Right cardiac atrium (tissue), 5 donors: ENCODE measurements at places on chromosomes 11 and 22.

- no peak for DNase-seq
Observed at GRCh38 chr11:71302534-71302909, 50.1 kb upstream of the SHANK2 start.

GRCh38 chr22:21754523-21754922 is 18.9 kb upstream of the YPEL1 start:
- DNase-seq, result peak; percentile 86

- no peak for DNase-seq
Observed at GRCh38 chr11:121029813-121030445, 6.0 kb downstream of the TBCEL start.

- no peak for DNase-seq
Observed at GRCh38 chr11:74648894-74649293, 56.5 kb downstream of the POLD3 start.

GRCh38 chr11:120141768-120142423 is 4.0 kb upstream of the TRIM29 start:
- no peak for DNase-seq

GRCh38 chr11:23727794-23728193 is 769.1 kb upstream of the LUZP2 start:
- no peak for DNase-seq

- no peak for DNase-seq
Observed at GRCh38 chr22:36253523-36254490, 874 bp downstream of the APOL1 start.

- no peak for DNase-seq
Observed at GRCh38 chr22:38849811-38850210, 6.0 kb upstream of the NPTXR start.

DNA sequence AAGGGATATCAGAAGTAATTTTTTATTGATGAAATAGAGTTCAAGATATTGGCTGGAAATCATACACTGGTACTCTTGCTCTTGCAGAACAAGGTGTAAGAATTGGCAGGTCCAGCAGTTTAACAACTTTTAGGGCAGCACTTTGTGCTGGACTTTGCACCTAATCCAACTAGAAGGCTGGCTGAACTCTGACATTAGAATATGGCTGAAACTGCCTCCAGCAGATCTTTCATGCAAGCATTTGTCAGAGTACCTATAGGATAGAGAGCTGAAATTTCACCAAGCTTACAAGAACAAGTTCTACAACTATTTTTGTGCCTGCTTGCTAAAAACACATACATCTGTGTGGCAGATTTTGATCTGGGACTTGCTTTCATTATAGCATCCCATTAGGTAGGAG is 17.2 kb downstream of the HPS5 start:
- DNase-seq, result no peak

DNA sequence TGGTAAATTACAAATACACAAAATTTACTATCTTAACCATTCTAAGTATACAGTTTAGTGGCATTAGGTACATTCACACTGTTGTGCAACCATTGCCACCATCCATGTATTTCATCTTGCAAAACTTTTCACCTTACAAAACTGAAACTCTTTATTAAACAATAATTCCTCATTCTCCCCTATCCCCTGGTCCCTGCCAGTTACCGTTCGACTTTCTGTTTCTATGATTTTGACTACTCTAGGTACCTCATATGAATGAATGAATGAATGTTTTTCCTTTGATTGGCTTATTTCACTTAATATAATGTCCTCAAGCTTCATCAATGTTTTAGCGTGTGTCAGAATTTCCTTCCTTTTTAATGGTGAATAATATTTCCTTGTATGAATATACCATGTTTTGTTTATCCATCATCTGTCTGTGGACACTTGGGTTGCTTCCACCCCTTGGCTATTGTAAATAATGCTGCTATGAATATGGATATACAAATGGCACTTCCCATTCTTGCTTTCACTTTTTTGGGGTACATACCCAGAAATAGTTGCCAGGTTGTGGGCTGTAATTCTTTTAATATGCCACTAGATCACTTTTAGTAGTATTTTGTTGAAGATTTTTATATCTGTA is 93.0 kb downstream of the UVRAG start:
- no peak for DNase-seq

DNA sequence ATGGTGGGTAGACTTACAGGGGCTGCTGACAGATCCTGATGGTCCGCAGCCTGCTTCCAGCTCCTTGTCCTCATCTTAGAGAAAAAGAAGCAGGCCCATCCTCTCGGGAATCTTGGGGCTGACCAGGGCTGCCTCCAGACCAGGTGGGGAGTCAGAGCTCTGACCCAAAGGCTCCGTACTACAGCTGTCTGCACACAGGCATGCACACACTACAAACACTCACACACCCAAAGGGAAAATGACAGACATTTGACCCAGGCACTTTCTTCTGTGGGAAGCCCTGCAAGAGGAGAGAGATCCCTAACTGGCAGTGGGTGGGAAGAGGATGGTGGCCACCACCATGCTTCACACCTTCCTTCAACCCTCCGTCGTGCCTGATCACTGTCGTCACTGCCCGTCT is 46.9 kb upstream of the MYOD1 start:
- DNase-seq, result no peak

DNA sequence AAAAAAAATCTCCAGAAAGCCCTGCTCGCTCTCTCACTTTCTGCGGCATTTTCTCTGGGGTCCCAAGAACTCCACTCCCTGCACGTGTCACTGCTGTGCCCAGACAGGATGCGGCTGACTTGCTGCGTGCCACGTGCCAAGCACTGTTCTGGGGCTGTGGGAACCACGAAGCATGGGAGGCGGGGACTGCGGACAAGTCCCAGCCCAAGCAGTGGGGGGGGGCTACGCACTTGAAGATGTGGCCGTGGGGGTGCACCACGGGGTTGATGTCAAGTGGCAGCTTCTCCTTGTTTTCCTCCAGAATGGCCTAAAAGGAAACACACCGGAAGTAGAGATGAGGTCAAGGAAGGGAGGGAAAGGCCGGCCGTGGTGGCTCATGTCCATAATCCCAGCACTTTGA is 10.8 kb downstream of the TTLL12 start:
- peak; percentile 52 for DNase-seq

DNA sequence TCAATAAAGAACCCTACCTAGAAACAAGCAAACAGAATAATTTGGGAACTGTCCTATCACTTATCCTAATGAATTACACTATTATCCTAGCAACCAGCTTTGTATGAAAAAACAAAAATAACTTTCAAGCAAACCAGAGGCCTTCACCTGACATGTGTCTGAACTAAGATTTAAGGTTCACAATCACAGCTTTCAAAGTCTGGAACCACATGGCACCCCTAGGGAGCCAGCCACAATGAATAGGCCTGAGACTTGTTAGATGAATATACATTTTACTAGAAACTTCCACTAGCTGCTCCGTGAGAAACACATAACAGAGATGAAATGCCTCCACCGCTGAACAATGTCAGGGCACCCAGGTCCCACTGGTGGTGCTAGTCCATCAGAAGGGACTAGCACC is 65.8 kb upstream of the CYP2D6 start:
- no peak for DNase-seq

- DNase-seq, result no peak
Observed at GRCh38 chr11:57390535-57390934, at the start of gene PRG2. Gene PRG2 (minus strand): TSS chr11:57390650. CDS start chr11:57389944, 706 bp downstream.

- no peak for DNase-seq
Observed at GRCh38 chr11:41716862-41717261, 257.4 kb upstream of the LRRC4C start.

GRCh38 chr11:31478223-31478590 is 31.2 kb downstream of the IMMP1L start:
- DNase-seq, result no peak

DNA sequence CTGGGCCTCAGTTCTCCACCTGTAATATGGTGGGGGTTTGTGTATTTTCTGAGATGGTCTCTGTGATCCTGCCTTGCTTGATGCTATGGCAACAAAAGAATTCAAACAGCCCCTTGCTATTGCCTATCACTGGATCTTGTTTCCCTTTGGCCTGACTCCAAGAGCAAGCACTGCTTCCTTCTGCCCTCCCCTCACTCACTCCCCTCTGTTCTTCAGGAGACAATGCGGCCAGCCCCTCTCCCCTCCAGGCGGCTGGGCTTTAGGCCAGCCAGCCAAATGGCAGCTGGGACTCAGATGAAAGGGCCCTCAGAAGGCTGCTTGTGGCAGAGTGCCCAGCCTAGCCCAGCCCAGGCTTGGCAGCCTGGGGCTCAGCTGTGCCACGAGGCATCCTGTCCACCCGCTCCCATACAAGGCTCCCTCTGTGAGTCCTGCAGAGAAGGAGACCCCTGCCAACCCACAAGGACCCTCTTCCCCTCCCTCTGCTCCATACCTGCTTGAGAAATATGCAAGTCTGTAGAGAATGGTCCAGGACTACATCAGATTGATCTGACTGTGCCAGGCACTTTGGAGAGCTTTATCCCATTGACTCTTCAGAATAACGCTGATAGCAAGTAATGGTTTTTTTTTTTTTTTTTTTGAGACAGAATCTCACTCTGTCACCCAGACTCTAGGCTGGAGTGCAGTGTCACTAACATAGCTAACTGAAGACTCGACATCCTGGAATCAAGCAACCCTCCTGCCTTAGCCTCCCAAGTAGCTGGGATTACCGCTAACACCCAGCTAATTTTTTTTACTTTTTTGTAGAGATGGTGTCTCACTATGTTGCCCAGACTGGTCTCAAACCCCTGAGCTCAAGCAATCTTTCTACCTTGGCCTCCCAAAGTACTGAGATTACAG is 7.6 kb upstream of the KCTD14 start:
- DNase-seq, result peak; percentile 87

GRCh38 chr22:29061773-29062172 is at the start of gene C22orf31:
Gene C22orf31 (minus strand): TSS chr22:29061831. CDS start chr22:29061792, 39 bp downstream.
- DNase-seq, result no peak

DNA sequence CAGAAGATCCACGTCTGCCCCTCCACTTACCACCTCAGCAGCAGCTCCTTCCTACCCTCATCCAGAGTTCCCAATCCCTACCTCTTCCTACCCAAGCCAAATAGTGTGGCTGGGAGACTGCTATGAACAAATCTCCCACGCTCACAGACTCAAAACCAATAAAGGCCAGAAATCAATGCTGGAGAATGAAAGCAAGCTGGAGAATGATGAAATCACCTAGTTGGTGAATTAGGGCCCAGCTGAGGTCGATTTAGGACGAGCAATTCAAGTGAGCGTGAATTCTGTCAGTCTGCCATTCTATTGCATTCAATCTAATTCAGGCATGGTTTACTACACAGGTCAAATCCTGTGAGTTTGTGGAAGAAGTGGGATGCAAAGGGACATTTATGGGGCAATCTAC is 22.5 kb downstream of the COMMD9 start:
- no peak for DNase-seq

GRCh38 chr11:130999992-131000770 is 83.9 kb upstream of the SNX19 start:
- DNase-seq, result no peak

- DNase-seq, result no peak
Observed at GRCh38 chr11:130203766-130204702, 44.5 kb downstream of the ST14 start.

DNA sequence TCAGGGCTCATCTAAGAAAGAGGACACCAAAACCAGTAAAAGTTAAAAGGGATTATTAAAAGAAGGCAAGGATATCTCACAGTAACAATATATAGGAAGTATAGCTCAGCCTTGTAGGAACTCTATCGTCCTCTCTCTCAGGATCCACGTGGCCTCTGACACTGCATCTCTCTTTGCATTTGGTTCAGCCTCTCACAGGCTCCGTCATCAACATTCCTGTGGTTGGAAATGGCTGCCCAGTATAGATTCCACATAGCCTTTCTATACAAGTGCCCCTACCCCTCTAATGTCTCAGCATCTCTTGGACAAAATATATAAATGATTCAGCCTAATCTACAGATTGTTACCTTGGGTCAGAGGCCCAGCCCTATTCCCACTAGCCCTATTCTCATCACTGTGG is 101.3 kb upstream of the DBX1 start:
- no peak for DNase-seq

DNA sequence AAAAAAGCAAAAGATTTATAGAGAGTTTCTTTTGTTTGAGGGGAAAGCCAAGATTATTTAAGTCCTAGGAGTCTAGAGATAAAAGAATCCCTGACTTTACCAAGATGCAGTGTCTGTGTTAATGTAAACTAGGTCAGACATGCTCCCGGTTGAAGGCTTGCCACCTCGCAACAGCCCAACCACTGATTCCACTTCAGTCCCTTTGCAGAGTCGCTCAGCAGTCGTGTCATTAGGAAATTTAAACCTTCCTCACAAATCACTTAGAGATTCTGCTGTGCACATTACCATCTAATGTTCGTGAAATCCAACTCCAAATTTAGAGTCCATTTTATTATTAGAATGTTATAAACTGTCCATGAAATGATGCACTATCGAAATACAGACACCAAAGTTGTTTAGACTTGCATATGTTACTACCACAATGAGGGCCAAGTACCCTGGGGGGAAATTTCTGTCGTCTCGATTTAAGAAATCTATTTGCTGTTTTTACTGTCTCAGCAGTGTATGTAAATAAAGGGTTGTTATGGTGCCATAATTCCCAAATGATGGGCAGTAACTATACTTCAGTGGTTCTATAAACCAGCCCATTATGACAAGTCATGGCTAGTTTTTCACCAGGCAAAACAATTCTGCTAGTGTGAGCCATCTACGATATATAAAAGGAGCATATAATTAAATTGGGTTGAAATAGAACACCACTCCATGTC is 101.4 kb upstream of the MTNR1B start:
- DNase-seq, result no peak

DNA sequence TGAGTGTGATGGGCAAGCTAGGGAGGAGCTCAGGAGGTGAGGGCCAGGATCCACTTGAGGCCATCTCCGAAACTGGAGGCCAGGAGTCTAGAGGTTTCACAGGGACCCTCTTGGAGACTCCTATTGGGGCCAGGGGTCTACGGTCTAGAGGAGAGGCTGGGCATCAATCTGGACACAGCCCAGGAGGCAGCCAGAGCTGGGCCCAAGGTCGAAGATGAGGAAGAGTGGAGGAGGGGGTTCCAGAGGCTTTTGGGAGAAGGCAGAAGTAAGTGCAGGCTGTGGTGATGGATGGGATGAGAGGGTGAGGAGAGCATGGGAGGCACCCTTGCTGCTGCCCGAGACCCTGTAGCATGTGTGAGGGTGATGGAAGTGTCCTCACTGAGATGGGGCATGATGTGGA is 56.6 kb downstream of the LRRC32 start:
- DNase-seq, result no peak

GRCh38 chr11:46352063-46352841 is 5.0 kb downstream of the DGKZ start:
- peak; percentile 63 for DNase-seq

- no peak for DNase-seq
Observed at GRCh38 chr11:125289419-125290098, 125.0 kb downstream of the PKNOX2 start.

- no peak for DNase-seq
Observed at GRCh38 chr11:35145271-35145670, 6.3 kb downstream of the CD44 start.
